ENCODE measurements at places on chromosomes 4 and X.

- DNase-seq, result no peak
Measured at GRCh38 chrX:79170476-79171035, 26.1 kb downstream of the GPR174 start.

DNA sequence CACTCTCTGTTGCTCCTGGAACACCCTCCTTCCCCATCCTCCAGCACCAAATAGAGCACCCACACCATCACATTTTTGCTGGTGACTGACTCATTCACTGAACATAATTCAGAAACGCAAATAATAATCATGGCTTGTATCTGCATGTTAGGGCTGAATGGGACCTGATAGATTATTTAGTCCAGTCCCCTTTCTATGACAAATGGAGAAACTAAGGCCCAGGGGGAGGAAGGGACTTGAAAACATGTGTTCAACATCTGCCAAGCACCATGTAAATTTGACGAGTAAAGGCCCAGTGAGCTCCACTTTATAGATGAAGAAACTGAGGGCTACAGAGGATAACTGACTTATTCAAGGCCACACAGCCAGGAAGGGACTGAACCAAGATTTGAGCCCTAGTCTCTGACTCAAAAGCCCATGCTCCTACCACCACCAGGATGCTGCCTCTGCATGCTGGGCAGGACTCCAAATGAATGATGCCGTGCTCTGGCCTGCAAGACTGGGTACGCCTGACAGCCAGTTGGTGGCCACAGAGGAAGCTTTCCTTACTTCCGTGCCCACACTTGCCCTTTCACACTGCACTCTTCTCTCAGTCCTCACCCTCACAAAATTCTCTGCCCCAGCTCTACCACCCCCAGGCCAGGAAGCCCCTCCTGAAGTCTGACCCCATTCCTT is 133.3 kb upstream of the PJA1 start:
- DNase-seq, result no peak

DNA sequence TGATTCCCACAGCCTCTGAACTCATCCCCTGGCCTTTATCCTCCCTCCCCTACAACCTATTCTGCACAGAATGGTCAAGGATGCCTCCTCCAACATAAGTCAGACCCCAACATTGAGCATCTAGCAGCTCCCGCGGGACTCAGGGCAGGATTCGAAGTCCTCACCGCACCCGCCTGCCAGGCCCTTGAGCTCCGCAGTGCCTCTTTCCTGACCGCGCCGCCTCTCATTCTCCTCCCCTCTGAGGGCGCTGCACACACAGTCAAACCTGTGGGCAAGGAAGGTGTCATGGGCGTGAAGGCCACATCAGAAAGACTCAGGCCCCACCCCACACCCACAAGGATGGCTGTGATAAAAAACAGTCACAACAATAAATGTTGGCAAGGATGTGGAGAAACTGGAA is 84.1 kb downstream of the CPZ start:
- no peak for DNase-seq

- peak; percentile 46 for DNase-seq
Measured at GRCh38 chrX:103550415-103551051, 31.2 kb upstream of the RAB40A start.

GRCh38 chrX:100750883-100751282 is 19.0 kb upstream of the SYTL4 start:
- no peak for DNase-seq

- DNase-seq, result peak; percentile 86
Measured at GRCh38 chrX:132092439-132093065, 35.3 kb downstream of the FRMD7 start.

DNA sequence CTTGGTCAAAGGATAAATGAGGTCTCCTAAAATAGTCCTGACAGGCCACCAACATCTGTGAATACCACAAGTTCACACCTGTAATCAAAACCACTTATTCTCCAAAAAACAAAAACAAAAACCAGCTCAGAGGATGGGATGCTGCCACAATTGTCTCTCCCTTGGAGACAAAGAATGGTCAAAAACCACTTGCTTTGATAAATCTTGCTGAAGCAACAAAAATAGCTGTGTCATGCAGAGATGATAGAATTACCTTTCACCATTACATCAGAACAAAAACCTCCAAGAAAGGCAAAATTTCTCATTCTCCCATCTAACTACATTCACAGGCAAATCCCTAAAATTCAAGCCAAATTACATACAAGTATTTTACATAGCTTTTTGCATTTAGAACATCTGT is 180.4 kb downstream of the MAML3 start:
- no peak for DNase-seq

DNA sequence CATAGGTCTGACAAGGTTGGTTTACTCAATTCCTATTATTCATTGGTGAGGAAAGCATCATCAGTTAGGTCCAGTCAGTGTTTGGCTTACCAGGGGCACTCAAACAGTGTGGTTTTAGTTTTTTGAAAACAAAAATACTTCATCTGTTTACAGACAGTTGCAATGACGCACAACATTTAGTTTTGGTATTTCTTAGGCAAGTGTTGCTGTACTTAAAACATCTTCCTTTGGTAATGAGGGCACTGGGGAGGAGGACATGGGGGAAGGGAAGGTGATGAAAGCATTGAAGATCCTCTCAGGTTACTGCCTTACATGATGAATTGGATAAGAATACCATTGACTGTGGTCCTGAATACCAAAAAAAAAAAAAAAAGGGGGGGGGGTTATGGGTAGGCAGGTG is 93.7 kb upstream of the MAOA start:
- no peak for DNase-seq

- DNase-seq, result no peak
Measured at GRCh38 chrX:125850693-125851092, 315.4 kb downstream of the DCAF12L2 start.
